ENCODE measurements at places on chromosomes 3 and 15.

GRCh38 chr3:42804831-42805132 lies 492 bp upstream of the HIGD1A start:
- DNase-seq: no peak

DNA sequence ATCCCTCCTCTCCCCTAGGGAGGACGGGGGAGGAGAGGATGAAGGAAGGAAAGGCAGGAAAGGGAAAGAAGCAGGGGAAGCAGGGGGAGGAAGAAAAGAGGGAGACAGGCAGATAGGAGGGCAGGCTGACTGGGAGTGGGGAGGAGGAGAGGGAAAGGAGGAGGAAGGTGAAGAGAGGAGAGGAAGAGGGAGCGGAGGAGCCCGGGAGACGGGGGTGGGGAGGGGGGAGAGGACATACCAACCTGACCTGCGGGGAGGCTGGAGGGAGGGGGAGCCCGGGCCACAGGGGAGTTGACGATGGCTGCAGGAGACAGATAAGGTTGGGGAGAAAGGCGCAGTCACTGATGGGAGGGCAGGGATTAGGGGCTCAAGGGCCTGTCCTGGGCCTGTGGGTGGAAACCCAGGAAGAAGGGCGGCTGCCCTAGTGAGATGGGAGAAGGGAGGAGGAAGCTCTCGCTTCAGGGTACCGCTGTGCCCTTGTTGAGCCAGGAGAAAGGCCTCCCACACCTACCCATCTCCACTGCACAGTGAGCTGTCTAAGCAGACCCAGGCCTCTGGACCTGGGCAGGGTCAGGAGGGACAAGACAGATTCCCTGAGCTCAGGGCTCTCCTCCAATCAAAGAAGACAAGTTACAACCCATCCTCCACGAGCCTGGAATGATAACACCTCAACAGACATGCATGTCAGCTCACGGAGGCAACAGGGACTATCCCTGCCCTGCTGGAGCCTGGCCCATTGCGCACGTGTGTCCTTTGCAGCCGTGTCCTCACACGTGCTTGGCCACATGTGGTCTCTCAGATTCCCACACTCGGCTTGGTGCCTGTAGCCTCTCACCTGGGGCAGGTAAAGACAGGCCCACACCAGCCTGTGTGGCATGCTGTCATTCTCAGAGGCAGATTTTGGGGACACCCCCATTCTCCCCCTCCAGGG lies 27.9 kb downstream of the C3orf18 start:
- no peak for DNase-seq

- DNase-seq: no peak
Observed at GRCh38 chr3:50263478-50264382, 5.2 kb upstream of the SEMA3B start.

DNA sequence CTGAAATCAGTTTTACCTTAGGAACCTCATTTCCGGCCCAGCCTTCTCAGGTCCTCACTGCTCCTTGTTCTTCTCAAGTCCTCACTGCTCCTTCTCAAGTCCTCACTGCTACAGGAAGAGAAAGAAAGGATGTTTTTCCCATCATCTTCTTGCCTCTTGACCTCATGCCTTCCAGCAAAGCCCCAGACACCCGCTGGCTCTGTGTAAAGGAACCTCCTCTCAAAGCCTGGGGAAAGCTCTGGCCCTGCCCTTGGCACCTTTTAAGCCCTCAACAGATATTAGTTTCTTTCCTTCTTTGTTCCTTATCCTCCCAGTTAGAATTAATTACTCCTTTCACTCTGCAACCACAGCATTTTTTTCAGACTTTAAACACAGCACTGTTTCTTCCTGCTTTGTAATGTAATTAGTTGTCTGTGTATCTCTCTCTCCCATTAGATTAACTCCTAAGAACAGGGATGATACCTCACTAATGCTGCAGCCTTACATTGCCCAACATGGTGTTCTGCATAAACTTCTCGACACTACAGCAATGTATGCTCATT lies 4.0 kb upstream of the WDR49 start:
- no peak for DNase-seq

DNA sequence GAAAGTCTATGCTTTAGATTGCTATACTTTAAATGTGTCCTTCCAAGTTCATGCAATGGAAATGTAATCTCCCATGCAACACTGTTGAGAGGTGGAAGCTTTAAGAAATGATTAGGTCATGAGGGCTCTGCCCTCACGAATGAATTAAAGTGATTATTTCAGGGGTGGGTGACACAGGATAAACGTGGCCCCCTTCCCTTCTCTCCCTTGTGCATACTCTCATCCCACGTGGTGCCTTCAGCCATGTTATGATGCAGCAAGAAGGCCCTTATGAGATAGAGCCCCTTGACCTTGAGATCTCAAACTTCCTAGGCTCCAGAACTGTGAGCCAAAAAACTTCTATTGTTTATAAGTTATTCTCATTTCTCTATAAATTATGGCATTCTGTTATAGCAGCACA lies 183.3 kb downstream of the TNIK start:
- no peak for DNase-seq

GRCh38 chr15:89088605-89089315 lies 504 bp downstream of the ABHD2 start:
- no peak for DNase-seq

DNA sequence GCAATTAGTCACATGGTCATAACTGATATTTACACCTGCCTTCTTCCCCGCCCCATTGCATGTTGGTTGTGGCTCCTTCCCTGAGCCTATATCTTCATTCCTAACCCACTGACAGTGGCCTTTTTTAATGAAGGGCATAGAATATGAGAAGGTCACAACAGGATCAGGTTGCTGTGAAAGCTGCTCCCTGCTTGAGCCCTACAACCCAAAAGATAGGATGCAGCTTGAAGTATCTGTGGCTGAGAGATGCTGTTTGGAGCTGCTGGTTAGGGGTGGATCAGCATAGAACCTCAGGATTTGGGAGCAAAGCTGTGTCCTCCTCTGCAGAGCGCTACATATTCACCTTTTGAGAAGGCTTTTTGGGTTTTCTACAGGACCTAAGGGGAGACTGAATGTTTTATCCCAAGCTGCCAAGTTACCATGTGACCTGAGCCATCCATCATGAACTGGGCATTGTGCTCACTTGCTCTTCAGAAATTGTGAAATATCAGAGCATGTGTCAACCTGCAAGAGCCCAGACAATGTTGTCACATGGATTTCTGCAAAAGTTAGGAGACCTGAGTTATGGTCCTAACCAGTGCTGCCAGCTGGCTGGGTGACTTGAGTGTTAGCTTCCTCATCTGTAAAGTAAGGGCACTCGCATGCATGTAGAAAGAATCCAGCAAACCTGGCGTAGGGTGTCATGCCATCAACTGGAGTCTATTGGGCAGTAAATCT lies 49.8 kb upstream of the ARL8B start:
- no peak for DNase-seq

DNA sequence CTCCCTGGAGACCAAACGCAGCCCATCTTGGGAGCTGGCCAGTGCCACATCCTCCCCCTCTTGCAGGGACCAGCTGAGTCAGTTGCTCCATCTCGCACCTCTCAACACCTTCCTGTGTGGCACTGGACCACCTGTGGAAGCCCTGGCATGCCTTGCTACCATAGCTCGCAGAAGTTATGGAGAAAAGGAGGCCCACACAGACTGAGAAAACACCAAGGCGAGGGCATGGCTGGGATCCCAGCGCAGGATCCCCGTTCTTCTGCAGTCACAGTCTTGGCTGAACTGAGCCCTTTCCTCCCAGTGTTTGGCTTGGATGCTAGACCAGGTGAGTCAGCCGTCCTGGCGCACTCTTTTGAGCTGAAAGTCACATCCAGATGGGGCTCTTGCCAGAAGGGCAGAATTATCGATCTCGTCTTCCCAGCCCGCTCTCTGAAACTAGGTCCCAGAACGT lies 46.9 kb downstream of the CHRD start:
- no peak for DNase-seq

GRCh38 chr3:39144095-39144747 lies 9.2 kb downstream of the CSRNP1 start:
- no peak for DNase-seq

DNA sequence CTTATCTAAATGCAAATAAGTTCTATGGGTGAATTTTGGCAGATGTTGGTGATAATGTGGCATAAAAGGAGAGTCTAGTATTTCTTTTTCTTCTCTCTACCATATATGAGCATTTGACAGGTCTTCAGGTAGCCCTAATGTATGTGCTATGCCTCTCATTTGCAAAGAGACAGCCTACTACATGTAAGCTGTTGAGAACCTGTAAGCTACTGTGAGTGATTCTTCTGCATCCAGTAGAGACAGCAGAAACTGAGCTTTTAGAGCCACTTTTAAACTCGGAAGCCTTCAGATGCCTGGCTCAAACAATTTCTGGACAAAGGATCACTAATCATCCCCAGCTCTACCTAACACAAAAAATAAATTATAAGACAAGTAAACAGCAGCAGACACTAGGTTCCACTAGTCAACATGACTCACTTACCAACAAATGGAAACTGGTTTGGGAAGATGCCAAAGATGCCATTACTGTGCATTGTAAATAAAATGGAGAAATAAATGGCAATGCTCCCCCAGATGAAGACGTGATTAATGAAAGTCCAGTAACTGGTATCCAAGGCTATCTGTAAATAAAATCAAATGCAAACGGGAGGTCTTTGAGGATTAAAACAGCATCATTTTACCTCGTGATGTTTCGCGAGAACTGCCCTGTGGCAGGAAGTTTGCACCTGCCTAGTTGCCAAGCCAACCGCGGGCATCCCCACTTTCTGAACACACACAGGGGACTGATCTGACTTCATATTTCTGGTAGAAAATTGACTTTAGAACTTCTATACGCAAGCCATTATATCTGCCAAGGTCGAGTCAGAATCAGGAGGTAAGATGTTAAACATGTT lies 245.3 kb downstream of the DTWD1 start:
- peak; percentile 41 for DNase-seq

DNA sequence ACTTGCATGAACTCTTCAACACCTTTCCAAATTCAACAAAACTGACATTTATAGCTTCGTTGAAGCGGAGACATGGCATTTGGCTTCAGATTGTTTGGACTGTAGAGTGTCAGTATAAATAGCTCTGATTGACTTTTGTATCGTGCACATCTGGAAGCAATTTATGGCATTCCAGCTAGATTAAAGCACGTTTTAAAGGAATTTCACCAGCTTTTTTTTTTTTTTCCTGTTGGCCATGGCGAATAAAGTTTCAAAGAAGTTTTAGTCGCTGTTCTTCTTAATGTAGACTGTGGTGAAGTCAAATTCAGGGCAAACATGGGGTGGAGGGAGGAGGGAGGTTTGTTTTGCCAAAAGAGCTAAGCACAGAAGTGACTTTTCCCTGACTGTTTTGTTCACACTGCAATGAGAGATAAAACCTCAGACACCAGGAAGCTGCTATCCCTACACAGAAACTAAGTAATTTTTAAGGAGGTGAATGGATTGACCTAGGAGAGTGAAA lies 391.0 kb upstream of the RARB start:
- DNase-seq: peak; percentile 78

- DNase-seq: peak; percentile 96
Observed at GRCh38 chr15:90004671-90005070, 3.5 kb downstream of the ZNF710 start.

DNA sequence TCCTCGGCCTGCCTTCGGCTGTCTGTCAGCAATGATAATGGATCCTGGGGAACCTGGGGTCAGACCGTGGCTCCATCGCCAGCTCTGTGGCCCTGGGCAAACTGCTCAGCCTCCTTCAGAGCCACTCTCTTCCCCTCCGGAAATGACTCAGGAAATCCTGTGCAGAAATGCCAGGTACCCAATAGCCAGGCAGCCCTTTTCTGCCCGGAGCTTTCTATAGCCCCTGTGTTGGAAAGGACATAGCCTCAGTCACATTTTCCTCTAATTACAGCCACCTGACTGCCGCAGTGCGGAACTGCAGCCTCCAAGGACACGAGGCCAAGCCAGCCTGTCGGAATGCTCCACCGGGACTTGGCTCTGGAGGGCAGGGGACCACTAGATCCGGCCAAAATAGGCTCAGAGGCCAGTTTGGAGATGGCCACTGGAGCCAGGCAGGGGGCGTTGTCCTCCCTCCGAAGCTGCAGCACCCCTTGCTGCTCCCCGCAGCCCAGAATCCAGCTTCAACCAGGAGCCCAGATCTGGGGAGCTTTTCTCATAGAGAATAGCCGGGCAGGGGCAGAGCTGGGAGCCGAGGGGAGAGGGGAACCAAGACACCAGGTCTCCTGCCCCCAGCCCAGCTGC lies 11.6 kb upstream of the ZXDC start:
- peak; percentile 48 for DNase-seq

GRCh38 chr15:29448320-29448719 lies 178.7 kb upstream of the NSMCE3 start:
- DNase-seq: no peak

DNA sequence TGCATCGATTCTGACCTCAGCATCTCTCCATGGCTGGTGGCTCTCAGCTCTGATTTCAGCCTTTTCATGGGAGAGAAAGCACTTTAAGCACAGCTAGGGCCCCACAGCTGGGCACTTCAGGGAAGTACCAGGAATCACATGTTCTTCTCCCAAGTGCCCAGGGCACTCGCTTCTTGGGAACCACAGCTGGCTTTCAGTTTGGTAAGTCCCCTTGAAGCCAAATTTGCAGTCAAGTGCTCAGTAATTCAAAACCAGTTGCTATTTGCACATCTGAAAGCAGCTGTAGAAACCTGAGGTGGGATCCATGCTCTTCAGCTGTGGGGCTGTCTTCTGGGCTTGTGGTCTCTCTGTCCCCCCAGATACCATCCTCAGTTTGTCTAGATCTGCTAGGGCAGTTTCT lies 12.8 kb downstream of the GABRA5 start:
- no peak for DNase-seq

GRCh38 chr3:66036586-66037148 lies 2.1 kb downstream of the MAGI1 start:
- no peak for DNase-seq

GRCh38 chr15:64460206-64460723 lies at the start of gene ZNF609:
Gene ZNF609 (plus strand): TSS chr15:64460578. CDS start chr15:64499420, 38,842 bp downstream.
- DNase-seq: peak; percentile 94

DNA sequence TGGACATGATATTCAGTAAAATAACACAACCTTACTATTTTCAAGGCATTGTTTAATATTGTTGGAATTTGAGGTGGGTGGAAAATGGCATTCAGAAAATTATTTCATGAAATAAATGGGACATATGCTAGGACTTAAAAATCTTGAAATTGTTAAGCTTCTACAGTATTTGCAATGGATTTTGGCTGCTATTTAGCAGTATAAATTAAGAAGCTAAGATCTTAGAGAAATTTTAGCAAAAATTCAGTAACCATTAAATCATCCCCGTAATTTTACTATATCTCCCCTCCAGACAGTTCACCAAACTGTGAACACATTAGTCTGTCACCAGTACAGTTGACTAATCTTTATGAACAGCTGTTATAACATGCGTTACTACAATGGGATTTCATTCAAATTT lies 8.2 kb downstream of the DIPK2A start:
- DNase-seq: no peak

GRCh38 chr3:41808152-41808551 lies 153.8 kb downstream of the ULK4 start:
- DNase-seq: peak; percentile 57
